ENCODE measurements at places on chromosomes 4 and X.

DNA sequence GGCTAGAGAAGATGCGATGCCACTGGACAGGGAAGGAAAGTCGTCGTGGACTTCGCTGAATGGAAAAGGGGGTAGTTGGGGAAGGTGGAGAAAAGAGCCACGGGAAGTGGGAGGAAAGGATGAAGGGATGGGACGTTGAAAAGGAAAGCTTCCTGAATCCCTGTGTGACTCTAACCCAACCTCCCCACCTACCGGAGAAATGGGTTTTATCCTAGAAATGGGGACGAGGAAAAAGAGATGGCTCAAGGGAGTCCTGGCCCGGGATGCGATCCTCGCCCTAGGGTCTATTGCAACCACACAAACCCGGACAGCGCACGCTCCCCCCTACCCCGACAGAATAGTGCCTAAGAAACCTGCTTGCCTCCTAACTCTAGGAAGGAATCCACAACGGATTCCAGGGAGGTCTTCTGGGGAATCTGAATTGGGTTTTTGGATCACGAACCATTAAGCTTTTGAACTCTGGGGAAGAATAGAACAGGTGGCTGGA is 738 bp upstream of the TSPAN5 start:
- DNase-seq: no peak

DNA sequence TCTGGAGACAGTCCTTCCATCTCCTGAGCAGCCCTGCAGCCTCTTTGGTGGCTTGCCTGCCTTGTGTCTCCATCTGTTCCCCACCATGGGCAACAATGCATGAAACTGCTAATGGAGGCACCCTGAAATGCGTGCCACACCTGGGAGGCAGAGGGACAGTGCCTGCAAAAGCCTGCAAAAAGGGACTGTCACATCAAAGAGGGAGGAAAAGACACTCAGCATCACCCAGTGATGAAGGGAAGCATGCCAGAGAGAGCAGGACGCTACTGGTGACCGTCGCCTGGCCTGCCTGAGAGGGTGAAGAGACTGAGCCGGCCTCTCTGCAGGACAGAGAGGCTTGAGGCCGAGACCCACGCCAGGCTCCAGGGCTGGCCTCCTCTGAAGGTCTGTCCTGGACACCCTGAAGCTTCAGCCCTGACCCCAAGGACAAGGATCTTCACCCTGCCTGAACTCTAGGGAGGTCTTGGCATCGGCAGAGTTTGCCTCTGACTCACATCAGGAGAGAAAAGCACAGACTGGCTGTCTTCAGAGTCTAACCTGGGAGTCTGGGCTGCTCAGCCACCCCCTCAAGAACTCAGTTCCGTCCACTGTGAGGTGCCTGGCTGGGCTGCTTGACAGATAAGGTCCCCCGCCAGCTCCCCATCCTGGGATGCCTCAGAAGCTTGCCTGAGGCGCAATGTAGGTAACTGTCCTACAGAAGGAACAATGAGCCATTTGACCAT is 8.1 kb downstream of the ACSL1 start:
- DNase-seq: no peak

DNA sequence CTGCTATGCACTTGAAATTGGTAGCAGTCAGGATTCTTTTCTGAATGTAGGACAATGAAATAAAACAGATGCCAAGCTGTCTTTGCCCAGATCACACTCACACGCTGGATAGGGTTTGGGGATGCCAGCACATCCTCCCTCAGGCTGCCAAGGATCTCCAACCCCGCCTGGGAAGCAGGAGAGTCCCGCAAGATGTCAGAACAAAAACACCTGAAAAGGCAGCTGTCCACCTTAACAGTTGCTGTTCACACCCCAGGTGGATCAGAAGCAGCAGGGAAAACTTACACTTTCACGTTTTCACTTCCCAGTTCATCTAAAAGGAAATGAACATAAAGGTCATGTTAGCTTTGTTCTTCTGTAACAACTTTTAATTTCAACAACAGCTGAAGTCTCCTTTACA is 35.7 kb downstream of the TMEM154 start:
- DNase-seq: no peak

GRCh38 chr4:53076374-53076958 is 214.3 kb downstream of the RASL11B start:
- DNase-seq: no peak

- DNase-seq: no peak
These were observed 61.5 kb upstream of the RAPGEF2 start for GRCh38 chr4:159041054-159042034.

- no peak for DNase-seq
These were observed 82.3 kb upstream of the OGT start for GRCh38 chrX:71450433-71451106.

DNA sequence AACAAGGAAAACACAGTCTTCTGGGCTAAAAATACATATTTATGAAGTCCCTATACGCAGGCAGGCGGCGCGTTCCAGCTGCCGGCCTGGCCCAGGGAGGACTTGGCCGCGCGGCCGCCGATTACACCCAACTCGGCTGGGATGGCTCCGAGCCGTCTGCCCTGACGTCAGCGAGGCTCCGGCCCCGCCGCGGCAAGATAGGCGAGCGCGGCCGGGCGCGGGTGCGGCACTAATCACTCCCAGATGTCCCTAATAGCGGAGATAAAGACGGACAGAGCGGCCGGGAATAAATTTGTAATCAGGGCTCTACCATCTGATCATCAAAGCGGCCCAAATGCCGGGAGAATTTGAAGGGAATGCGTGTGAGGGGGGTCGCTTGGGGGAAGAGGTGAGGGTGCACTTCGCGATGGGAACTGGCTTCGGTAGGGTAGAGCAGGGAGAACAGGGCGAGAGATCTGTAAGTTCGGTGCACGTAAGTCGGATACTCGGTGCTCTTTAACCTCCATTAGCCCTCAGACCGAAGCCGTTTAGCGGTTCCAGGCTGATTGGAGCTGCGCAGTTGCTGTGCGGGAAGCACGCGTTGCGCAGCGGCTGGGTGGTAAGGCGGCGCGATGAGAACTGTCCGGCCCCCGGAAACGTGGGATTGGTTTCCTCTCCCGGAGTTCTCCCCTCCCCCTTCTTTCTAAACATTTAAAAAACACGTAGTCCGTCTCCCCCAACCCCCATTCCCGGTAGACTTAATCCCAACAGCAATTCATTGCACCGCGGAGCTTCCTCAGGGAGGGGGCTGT is 7.7 kb downstream of the HAND2 start:
- no peak for DNase-seq

- DNase-seq: no peak
These were observed 56.2 kb downstream of the CLDN22 start for GRCh38 chr4:183263787-183264386.

GRCh38 chr4:30754021-30754420 is 33.9 kb downstream of the PCDH7 start:
- no peak for DNase-seq

DNA sequence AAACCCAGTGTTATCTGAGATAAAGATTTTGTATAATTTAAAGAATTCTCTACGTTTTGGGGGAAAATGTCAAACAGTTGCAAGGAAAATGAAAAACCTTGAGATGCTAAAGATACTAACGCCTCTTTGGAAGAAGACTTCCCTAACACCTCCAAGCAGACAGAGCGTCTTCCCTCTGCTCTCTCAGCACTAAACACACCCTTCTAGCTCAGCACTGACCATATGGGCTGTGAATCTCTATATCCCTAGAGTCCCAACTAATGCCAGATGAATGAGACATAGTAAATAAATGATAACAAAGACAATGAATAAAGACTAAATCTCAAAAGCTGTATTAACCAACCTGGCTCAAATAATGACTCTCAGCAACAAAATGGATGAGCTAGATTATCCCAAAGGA is 13.3 kb downstream of the FUNDC1 start:
- DNase-seq: no peak
